ENCODE measurements at places on chromosomes 11 and 22.

DNA sequence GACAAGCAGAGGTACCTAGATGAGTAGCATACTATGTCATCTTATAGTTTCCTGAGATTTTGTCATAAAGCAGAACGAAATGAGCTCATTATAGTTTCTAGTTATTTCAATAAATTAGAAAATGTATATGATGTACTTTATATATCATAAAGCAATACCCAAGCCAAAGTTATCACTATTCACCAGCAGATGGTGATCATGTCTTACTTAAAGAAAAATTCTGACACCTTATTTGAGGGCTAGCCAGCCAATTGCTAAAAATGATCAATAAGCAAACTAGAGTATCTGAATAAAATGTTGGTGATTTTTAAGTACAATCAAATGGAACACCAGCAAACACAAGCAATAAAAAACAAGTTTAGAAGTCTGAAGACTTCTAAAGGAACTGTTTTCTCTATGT lies 44.1 kb downstream of the RSF1 start:
- DNase-seq, result peak; percentile 15

- peak; percentile 97 for DNase-seq
Measured at GRCh38 chr11:74672956-74673692, 58.1 kb downstream of the CHRDL2 start.

DNA sequence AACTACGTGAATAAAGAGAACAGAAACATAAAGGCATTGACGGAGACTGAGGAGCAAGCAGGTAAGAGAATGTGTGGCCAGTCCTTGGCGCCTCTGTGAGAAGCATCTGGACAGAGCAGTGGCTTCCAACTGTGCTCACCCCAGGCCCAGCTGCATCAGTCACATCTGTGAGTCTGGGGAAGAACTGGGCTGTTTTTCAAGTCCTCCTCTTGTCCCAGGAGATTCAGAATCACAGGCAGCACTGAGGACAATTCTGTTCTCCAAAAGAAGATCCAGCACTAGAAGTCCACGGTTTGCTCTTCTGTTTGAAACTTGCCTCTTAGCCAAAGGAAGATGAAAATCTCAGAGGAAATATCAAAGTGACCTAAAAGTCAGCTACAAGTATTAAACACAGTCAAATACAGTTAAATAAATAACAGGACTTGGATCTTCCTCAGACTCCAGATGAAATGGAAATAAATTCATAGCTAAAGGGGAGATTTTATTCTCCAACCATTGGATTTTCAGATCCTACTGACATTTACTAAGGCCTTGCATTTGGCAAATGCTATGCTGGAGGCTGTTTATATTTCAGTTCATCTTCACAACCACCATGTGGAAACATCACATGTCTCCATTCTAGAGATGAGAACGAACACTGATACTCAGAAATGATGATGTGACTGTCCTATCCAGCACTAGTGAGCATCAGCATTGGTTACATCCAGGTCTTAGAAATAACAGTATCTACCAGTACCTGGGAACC lies 14.1 kb downstream of the FAM181B start:
- no peak for DNase-seq

DNA sequence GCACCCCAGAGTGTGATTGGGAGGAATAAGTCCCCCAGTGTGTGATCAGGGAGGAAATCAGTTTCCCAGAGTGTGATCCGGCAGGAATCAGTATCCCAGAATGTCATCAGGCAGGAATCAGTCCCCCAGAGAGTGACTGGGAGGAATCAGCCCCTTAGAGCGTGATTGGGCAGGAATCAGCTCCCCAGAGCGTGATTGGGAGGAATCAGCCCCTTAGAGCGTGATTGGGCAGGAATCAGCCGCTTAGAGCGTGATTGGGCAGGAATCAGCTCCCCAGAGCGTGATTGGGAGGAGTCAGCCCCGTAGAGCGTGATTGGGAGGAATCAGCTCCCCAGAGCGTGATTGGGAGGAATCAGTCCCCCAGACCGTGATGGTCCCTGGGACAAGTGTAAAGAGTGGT lies 81.1 kb upstream of the EIF3D start:
- no peak for DNase-seq

GRCh38 chr22:33477120-33478111 lies 419.2 kb upstream of the SYN3 start:
- no peak for DNase-seq

DNA sequence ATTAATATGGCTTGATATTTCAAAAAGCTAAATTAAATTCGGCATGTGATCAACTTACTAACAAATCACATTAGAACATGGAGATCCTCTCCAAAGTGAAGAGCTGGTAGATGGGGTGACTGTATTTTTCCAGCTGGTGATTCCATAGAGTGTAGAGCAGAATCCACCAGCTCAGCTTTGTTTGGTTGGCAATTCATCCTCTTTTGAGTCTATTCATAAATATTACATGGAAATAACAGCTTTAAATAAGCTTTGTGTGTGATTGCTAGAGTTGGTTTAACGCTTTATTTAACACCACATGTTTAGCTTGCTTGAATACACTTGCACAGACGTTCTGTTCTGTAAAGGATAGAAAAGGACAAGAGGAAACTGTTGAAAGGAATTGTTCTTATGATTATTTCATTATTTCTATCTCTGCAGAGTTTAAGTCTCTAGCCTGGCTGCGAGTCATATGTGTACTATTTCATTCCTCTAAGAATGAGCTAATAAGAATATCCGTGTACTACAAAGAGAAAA lies 738.3 kb upstream of the KIRREL3 start:
- no peak for DNase-seq

DNA sequence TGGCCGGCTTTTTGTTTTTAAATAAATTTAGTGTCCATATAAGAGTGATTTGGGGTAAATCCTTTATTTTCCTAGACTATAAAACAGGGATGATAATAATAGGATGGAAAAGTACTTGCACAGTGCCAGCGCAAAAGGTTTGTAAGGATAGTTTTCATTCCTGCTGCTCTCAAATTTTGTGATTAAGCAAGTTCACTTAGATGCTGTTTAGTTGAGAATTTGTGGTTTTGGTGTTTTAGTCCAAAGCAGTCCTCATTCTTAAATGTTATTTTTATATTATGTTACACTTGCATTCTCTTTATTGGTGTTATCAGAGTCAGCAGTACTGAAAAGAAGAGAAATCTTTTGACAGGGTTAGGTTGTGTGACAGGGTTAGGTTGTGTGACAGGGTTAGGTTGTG lies 47.9 kb downstream of the PPP6R3 start:
- DNase-seq, result peak; percentile 55

- DNase-seq, result no peak
Measured at GRCh38 chr22:43812890-43813289, 785 bp upstream of the EFCAB6 start.

DNA sequence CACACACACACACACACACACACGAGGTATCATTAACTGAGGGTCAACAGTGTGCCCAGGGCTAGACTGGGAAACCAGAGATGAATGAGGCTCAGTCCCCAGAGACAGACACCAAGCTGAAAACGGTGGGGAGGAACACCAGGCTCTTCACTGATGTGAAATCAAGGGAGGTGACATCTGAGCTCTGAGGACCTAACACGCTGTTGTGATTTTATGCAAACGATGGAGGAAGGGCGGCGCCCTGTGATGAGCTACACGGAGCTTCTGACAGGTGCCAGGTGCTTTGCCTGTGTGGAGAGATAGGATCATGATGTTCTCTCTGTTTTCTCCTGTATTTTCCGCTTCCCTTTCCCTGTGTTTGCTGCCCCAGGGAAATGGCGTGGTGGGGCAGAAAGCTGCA lies 6.5 kb upstream of the CYB5R3 start:
- DNase-seq, result no peak

DNA sequence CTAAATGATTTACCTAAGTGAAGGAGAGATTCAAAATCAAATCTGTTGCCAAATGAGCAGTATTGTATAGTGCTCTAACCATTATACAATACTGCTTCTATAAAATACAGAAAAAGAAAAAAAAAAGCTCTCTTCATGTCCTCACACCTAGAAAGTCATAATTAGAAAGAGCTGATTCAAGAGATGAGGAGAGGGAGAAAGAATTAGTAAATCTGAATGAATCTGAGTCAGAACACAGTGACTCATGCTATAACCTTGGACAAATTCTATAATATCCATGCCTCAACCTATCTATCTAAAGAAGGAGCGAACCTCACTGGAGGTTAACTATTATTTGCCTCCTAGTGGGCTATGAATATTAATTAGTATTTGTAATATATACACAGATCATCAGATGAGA lies 29.4 kb downstream of the AMBRA1 start:
- DNase-seq, result peak; percentile 29

GRCh38 chr11:110172468-110173065 lies 79.4 kb downstream of the ZC3H12C start:
- DNase-seq, result no peak

DNA sequence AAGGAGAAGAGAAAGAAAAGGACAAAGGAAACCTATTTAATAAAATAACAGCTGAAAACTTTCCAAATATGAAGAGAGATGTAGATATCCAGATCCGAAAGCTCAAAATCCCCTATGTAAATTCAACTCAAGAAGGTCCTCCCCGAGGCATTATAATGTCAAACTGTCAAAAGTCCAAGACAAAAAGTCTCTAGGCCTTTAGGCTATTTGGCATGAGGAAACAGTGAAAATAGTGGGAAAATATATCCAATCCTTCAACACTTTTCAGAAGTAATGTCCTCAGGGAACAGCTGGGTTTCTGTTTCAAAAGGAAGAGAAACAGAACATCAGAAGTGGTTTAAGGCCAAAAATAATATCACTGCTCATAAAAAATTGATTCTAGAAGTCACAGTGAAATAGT lies 1.9 kb upstream of the OR52E4 start:
- no peak for DNase-seq

DNA sequence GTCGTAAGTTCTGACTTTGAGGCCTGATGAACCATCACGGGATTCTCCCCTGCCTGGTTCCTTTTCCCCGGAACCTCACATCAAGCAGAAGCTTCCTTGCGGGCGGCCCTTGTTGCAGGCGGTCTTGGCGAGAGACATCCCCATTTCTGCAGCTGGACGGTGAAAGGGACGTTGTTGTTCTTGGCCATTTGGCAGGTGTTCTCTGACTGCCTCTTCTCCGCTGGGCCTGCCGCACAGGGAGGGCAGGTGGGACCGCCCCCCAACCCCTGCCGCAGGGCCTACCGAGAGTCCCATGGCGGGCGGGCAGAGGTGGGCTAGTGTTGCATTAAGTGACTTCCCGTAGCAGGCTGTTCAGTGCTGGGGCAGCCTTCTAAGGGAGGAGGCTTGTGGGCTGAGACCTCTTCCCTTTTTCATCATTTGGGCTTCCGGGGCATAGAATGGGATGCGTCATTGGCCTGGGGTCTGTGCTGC lies 26.9 kb upstream of the GRAMD4 start:
- no peak for DNase-seq

- no peak for DNase-seq
Measured at GRCh38 chr22:23837496-23837859, 1.3 kb downstream of the DERL3 start.

DNA sequence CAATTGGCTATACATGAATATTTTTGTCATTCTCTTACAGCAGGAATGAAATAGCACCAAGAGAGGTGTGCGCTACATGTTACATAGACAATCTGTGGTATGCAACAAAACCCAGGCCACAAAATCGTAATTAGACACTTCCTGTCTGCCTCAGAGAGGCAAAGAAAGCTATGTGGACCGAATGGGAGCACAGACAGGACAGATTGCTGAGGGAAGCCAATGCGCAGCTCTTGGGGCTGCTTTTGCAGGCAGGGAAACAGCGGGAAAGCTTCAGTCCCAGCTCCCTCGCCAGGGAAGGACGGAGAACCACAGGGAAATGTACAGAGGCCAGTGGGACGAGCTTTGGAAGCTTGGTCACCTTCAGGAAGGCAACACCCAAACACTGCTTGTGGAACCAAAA lies 40.9 kb downstream of the SERPINH1 start:
- DNase-seq, result no peak

DNA sequence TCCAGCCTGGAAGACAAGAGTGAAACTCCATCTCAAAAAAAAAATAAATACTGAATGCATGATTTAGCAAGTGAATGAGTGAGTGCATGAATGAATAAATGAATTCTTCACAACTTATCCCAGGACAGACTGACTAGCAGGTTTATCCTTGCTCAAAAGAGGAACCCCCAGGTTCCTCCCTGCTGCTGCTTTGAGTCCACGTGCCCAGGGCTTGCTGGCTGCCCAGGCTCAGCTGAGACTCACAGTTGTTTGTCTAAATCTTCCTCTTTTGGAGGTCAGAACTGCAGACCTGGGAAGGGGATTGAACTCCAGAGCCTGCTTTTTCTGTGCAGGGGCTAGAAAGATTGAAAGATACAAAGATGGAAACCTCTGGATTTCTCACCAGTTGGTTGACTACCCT lies 117.4 kb upstream of the TMEM45B start:
- no peak for DNase-seq

DNA sequence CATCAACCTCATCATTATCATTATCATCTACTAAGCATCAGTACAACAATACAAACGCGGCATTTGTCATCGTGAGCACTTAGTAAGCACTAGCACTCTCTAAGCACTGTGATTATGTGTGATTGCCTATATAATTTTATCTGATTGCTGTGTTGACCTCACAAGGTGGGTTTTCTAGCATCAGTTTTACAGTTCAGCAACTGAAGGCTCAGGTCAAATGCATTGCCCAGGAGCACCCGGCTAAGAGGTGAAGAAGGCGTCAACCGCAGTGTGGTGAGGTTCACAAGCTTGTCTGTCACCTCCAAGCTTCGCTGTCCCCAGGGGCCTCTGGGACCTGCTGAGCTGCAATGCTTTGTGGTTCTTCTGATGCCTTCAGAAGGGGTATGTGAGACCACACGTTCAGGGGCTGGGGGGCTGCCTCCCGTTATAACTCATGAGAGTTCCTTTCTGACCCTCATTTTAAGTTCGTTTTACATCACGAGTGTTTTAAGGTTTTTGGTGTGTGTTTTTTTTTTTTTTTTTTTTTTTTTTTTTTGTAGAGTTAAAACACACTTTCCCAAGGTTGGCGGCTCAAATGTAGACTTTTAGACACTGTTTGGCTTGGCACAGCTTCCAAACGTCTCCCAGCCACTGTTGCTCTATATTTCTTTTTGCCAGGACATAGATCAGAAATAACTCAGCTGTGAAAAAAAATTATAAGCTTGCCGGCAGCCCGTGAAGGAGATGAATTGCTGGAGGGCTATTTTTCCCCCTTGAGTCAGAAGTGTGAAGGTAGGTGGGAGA lies 33.8 kb upstream of the SCUBE1 start:
- DNase-seq, result no peak

Measured in LHCN-M2 (cell line).